ENCODE measurements at places on chromosomes 4 and X.

DNA sequence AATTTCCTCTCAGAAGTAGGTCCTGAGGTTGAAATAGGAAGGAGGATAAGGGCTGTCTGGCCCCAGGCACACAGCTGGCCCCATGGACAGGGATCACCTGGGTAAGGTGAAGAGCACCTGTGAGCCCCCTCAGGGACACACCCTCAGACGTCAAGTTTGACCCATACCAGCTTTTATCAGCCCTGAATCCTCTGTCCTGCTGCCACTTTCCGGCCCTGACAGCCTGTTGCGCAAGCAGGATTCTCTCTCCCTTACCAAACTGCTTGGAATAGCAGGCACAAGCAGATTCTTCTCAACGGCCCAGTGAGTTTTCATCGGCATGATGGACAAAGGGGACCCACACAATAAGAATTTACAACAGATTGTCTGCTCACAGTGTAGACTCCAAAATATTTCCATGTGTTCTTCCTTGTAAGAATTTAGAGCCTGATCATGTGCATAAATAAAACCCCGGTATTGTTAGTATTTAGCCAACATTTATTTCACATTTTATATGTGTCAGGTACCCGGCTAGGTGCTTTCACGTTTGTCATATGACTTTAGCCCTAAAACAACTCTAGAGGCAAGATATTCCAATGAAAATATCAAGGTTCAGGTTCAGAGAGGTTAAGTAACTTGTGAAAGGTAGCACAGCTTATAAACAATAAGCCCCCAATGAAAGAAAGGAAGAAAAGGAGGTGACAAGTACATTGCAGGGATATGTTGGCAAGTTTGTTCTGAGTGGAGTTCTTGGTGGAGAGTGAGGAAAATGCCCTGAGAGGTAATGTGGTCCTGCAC, 107.2 kb upstream of the KIT start:
- DNase-seq: no peak

- DNase-seq: peak; percentile 11
Observed at GRCh38 chrX:37755025-37755424, 24.8 kb upstream of the CYBB start.

DNA sequence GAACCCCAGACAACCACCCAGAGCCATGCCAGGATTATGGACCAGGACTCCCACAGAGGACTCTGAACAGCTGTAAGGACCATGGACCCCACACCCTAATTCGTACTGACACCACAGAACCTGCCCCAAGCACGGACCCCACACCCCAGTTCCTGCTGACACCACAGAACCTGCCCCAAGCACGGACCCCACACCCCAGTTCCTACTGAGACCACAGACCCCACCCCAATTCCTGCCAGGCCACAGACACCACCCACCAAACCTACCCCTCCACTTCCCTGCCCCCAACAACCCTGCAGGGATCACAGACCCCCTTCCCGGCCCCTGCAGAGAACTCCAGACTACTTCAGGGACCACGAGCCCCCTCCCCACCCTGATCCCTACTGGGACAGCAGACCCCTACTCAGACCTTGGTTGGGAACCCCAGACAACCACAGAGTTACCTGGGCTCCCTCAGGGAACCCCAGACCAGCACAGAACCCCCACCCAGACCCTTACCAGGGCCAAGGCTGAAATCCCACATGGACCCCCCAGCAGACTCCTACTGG, 1.4 kb upstream of the DHRSX start:
- DNase-seq: no peak

GRCh38 chrX:136659174-136659573, 11.2 kb downstream of the CD40LG start:
- no peak for DNase-seq

- no peak for DNase-seq
Observed at GRCh38 chrX:113330416-113330815, 489.8 kb upstream of the AMOT start.

DNA sequence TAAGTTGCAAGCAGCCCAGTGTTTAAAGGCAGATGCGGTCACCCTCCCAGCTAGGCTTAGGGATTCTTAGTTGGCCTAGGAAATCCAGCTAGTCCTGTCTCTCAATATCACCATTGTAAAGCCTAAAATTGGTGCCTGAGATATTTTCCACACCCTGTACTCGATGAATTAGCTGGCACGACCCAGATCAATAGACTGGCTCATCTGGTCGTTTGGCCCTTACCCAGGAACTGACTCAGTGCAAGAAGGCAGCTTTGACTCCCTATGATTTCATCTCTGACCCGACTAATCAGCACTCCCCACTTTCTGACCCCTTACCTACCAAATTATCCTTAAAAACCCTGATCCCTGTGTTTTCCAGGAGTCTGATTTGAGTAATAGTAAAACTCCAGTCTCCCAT, 384.9 kb upstream of the SLC7A11 start:
- DNase-seq: no peak

GRCh38 chrX:39204945-39205344, 403.7 kb downstream of the MID1IP1 start:
- no peak for DNase-seq

DNA sequence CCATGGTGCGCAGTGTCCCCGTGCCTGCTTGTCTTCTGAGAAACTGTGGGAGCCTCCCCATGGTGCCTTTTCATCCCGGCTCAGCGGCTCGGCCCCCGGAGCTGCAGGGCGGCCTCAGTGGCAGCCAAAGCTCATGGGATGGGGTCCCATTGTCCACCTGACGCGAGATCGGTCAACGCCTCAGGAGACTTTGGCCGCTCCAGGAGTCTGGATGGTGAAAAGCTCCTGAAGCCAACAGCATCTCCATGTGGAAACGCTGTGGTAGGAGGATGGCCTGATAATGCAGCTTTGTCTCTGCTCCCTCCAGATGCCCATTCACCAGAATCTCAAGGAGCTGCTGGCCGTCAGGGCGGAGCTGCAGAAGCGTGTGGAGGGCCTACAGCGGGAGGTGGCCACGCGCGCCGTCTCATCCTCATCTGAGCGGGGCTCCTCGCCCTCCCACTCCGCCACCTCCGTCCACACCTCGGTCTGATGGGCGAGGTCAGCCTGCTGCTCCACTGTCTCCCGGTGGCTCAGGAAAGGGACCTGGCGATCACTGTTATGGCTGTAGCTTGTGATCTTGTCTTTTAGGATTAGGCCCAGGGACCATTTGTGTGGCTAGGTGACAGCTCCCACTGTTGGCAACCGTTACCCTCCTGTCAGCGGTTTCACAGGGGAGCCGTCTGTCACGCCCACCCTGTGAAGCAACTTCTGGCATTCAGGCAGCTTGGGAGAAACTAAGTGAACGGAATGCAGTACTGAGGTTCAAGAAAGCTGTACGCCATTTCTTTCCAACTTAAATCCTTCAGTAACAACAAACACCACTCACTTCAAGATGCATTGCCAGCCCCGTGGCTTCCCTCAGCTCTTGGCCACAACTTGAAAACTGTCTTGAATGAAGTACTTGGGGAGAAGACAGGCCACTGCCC, 69.3 kb downstream of the MTMR1 start:
- DNase-seq: no peak

DNA sequence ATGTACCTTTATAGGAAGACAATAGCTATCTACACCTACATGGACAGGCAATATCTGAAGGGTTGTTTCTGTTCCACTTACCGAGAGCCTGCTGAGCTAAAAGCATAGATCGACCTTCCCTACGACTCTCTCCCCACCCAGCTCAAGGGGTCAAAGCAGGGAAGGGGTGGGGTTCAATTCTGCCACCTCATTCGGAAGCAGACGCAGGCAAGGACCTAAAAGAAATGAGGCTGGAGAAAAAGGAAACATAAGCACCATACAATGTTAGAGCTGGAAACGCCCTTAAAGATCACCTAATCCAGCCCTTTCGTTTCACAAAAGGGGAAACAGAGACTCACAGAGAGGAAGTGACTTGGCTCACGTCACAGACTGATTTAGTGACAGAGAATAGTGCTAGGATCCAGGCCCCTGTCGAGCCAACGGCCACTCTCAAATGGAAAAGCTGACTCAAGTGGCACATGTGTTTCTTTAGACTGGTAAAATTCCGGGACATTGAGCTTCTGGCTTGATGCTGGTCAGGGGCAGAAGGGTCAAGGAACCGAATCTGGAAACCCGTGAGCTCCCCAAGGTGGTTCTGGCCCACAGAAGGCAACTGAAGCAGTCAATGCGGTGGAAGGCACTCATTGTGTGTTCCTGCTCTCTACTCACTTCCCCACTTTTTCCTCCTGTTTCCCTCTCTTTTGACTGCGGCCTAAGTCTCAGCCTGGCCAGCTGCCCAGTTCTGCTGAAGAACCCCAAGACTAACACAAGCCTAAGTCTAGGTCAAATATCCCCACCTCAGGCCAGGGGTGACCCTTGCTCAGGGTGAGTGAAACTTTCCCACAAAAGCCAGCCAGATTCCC, 7.5 kb downstream of the SEPTIN6 start:
- peak; percentile 51 for DNase-seq

- no peak for DNase-seq
Observed at GRCh38 chrX:66035667-66036066, 4.2 kb downstream of the VSIG4 start.

DNA sequence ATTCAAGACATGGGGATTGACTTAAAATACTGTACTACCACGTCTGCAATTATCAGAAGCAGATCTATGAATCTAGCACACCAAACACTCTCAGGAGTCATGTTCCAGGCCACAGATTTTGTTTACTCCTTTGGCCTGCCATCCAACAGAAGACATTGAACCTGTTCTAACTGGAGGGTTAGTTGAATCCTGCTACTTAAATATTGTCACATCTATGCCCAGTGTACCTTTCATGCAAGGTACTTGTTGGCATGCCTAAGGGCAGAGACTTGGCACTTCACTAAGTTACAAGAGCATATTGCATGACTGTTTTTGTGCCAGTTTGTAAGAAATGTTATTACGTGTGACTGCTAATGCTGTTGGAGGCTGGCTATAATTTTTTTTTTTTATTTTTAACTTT, 126.9 kb upstream of the BCOR start:
- no peak for DNase-seq

DNA sequence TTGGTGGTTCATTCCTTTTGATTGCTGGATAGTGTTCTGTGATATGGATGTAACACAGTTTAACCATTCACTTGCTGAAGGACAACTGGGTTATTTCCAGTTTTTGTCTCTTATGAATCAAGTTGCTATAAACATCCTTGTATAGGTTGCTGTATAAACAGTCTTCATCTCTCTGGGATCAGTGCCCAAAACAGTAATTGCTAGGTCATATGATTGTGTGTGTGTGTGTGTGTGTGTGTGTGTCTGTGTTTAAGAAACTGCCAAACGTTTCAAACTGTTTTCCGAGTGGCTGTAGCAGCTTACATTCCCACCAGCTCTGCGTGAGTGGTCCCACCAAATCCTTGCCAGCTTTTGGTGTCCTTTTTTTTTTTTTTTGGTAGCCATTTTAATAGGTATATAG, 60.4 kb downstream of the F11 start:
- DNase-seq: no peak

DNA sequence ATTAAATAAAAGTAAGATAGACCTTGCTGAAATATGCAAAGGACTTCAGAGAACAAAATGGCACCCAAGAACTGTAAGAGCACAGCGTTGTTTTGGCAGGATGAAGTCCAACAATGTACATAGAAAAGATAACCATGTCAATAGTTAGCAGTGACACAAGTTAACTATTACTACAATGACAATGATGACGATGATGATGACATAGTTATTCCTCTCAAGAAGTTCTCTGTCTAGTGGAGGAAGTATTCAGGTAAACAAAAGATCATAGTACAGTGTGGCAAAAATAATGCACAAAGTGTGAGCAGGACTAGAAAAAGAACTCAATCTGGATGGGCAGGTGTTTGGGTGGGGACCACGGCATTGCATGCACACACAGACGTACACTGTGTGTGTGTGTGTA, 75.3 kb upstream of the STIM2 start:
- DNase-seq: no peak

GRCh38 chrX:13047759-13048158, 3.3 kb upstream of the FAM9C start:
- DNase-seq: no peak

GRCh38 chrX:149296092-149296491, 209.0 kb downstream of the IDS start:
- DNase-seq: no peak

- no peak for DNase-seq
Observed at GRCh38 chr4:188603646-188604045, 464.4 kb downstream of the TRIML1 start.

DNA sequence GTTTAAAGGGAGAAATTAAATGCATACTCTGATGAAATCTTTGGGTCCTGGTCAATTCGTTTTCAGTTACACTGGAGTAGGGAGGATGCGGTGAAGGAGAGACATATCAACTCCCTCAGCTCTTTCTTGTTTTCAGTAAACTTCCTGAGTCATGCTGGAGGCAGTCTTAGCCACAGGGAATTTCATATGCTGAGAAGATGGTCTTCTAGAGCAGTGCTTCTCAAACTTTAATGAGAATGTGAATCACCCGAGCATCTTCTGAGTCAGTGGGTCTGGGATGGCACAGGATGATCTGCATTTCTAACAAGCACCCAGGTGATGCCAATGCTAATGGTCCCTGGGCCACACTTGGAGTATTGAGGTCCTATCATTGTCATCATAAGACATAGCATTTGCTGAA, 214.5 kb downstream of the KIT start:
- DNase-seq: no peak

DNA sequence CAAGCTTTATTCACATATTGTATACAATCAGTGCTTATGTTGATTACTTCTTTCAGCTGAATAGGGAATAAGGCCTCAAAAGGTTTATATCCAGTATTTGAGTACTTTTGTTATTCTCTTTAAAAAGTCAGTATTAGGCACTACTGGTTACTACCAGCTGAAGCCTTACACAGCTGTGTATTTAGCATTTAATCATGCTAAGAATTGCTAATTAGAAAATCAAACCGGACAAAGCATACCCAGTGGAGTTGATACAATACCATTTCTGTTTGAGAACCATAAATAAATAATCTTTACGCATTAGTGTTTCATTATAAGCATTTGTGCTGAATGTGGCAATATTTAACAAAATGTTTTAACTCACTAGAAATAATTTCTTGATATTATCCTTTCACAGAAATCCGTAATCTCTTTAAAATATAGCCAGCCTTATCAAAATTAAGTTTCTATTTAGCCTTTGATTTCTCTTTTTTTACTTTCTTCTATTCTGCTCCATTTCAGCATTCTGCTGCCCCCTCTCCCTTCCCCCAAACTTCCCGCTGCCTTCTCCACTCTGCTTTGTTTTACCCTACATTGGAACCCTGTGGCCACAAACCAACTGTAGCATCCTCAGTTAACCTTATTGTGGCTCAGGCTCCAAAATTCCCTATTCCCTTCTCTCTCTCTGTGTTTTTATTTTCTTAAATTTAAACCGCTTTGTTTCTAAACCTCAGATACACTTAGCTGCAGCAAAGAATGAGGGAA, 37.8 kb downstream of the UGT8 start:
- DNase-seq: no peak

- no peak for DNase-seq
Observed at GRCh38 chrX:38232079-38232686, 11.5 kb upstream of the SRPX start.
